Left cardiac atrium (tissue), 4 donors: ENCODE measurements at places on chromosomes 5 and 9. TPM values are rescaled to one million over a fixed set of nuclear protein-coding genes. Genes with fewer than 3 reads are reported as not detected.
A peak's percentile ranks its signal among the peaks of the same experiment; 100 is the strongest.

Gene GABRA6
- not detected for total RNA-seq

Gene TRIM7
- 9.0 TPM for total RNA-seq

Gene PCDHGA7
- total RNA-seq = 3.5 TPM

Gene ASPN
- total RNA-seq = 8.8 TPM

Gene PCSK5
- 9.3 TPM for total RNA-seq

Gene TTC23L
- not detected for total RNA-seq

Gene RARS1
- 53.0 TPM for total RNA-seq

GRCh38 chr5:116145416-116145815 lies 60.6 kb downstream of the COMMD10 start:
- no peak for DNase-seq

DNA sequence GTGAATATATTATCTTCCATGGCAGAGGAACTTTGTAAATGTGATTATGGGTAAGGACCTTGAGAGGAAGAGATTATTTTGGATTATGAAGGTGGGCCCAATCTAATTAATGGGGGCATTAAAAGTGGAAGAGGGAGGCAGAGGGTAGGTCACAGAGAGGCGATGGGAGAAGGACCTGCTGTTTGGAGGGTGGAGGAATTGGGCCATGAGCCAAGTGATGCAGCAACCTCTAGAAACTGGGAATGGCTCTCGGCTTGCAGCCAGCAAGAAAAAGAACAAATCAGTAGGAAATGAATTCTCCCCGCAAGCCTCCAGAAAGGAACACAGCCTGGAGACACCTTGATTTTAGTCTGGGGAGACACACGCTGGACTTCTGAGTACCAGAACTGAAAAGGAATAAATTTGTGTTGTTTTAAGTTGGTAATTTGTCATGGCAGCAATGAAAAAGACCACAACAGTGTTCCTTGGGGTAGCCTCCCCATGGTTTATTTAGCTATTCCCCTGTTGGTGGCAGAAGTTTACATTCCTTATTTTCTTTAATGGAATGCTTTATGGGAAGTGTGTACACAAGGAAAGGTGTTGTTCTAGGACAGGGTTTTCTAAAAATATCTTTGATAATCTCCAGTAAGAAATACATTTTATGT lies 103.6 kb downstream of the HSPA4 start:
- no peak for DNase-seq

DNA sequence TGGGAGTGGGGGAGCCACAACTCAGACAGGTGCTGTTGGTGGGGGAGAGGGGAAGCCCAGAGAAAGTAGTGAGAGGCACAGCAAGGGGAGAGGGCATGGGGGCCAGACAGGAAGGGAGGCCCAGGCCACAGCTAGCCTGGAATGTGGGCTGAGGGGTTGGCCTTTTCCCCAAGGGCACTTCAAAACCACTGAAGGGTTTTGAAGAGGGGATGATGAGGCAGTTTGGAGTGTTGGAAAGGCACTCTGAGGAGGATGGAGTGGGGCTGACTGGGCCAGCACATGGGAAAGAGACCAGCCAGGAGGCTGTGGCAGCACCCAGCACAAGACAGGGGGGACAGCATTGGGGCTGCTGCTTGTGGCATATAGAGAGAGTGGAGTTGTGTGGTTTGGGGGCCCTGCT lies 3.8 kb downstream of the PSD2 start:
- no peak for DNase-seq

DNA sequence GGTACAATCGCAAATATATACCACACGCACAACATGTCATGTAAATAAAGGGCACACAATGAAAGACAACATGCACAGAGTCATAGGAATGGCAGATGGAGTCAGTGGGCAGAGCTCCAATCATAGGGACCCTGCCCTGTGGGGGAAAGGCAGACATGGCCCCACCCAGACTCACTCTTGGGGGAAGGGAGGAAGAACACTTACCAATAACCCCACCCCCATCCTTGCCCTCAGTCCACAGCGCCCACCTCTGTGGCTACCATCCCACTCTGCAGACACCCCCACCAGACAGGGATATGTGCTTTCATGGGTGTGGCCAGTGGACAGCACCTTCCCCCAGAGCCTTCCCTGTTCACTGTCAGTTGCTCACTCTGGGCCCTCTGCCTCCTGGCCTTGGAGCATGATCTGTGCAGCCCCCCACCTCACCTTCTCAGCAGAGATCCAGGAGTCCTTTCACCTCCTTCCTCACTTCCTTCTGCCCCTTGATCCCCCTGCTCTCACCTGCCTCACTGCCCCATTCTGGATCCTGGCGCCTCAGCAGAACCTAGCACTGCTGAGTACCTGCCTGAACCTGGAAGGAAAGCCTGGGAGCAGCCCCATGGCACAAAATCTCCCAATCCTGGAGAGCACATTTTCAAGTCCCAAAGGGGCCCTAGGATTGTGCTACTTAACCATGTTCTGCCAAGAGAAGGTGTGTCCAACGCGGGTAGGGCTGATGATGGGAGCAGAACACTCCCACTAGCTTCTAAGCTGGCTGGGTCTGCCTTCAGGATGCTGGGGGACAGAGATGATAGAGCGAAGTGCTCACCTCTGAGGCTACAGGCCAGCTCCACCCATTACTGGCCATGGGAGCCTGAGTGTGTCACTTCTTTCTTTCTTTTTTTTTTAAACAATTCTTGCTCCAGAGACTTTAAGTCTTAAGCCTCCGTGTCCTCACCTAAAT lies 1.5 kb upstream of the PHF19 start:
- no peak for DNase-seq

- no peak for DNase-seq
Measured at GRCh38 chr5:67085616-67086015, 111.0 kb downstream of the CD180 start.

GRCh38 chr5:11076945-11077613 lies 316.0 kb upstream of the DAP start:
- DNase-seq = no peak

DNA sequence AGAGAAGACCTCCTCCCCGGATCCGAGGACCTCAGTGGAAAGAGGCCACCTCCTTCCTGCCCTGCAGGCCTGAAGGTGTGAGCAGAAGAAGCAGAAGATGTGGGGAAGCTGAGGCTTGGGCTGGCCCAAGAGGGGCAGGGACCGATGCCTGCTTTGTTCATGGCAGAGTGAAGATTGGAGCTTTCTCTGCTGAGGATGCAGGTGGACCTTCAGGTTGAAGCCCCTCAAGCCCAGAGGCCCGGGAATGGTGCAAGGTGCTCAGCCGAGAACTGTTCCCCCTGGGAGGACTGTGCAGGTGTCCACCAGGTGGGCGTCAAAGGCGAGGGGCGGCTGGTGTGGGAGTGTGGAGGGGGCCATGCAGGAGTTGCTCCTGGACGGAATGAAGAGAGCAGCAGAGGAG lies 277.9 kb upstream of the IRX2 start:
- DNase-seq = no peak

DNA sequence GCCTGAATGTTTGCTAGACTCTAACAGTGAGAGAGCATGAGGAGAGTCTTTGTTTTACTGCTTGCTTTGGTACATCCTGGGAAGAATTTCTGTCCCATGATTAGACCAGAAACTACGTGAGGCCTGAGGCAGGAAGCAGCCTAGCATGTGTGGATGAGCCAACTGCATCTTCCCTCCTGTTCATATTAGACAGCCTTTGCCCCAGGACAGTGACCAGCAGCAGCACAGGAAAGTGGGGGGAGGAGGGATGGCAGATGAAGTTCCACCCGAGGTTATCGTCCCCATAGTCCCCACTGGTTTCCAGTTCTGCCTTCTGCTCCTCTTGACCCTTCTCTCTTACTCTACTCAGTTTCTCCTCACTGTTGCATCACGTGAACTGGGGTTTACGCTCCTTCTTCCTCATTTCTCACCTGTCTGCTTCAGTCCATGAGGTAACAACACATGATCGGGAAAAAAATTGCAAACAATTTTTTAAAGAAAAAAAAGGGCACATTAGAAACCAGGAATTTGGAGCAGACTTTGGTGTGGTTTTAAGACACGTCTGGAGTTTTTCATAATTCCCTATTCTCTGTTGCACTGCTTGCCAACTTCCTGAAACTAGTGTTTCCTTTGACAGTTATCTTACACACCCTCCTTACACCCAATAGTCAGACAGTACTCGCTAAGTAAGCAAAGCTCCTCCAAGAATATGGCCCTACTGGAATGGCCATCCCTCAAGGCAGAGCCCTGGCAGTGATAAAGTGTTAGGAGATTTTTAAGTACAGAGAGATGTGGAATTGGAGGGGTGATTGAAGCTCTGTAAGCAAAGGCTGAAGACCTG lies 84.1 kb downstream of the SNX18 start:
- DNase-seq = no peak

DNA sequence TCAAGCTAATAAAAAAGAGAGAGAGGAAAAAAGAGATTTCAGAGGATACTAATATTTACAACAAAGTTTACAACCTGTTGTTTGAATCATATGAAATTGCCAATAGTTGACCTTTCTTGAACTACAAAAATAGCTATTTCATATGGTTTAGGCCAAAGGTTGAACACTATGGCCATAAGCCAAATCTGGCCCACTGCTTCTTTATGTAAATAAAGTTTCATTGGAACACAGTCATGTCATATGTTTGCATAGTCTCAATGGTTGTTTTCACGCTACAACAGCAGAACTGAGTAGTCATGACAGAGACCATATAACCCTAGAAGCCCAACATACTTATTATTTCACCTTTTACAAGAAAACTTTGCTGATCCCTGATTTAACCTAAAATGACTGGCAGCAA lies 20.9 kb downstream of the SEMA5A start:
- no peak for DNase-seq

- no peak for DNase-seq
Measured at GRCh38 chr9:16062542-16063240, 509.8 kb downstream of the CCDC171 start.

DNA sequence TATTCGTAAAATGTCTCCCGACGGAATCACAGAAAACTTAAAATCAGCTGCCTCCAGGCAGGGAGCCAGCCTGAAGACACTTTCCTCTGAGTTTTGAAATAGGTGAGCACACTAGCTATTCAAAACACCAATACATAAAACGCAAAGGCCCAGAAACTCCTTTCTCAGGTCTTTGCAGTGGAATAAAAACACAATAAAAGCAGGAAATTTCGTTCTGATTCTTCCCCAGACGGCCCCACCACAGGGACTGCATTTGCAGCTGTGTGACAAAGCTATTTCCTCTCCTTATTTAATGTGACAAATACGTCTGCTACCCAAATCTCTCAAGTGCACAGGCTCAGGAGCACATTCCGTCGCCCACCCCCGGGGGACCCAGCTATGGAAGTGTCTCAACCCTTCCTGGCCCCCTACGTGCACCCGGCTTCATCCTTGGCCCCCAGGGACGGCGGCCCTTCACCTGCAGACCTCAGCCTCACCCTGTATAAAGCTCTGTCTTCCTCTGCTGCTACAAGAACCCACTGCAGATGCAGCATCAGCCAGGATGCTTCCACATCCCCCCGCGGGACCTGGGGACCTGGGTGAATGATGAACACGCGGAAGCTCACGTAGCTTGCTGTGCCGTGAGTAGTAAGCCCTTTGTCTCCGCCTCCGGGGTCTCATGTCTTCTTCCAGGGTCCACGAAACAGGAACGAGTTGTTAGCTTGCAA lies 24.9 kb downstream of the AHRR start:
- DNase-seq = no peak

GRCh38 chr5:34574936-34575467 lies 81.1 kb upstream of the RAI14 start:
- no peak for DNase-seq

GRCh38 chr5:112762113-112762810 lies 24.6 kb downstream of the APC start:
- no peak for DNase-seq

GRCh38 chr5:180208435-180209081 lies 453 bp downstream of the RASGEF1C start:
- no peak for DNase-seq

DNA sequence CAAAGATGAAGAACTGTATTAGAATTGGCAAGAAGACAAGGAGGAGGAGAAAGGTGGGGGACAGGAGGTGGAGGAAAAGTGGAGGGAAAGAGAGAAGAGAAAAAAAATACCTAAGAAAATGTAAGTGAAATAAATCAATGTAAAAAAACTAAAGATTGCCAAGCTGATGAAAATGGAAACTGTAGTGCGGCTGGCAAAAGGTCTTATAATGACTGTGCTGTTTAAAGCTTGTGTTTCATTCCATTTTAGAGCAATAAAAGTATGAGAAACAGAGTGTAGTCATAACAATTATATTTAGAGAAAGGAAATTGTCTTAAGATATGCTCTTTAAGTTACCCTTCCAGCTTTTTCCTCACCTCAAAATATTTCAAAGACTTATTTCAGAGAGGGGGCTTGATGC lies 670.5 kb upstream of the SEMA6A start:
- DNase-seq = no peak

GRCh38 chr5:133930061-133930812 lies 38.2 kb downstream of the C5orf15 start:
- peak; percentile 54 for DNase-seq

DNA sequence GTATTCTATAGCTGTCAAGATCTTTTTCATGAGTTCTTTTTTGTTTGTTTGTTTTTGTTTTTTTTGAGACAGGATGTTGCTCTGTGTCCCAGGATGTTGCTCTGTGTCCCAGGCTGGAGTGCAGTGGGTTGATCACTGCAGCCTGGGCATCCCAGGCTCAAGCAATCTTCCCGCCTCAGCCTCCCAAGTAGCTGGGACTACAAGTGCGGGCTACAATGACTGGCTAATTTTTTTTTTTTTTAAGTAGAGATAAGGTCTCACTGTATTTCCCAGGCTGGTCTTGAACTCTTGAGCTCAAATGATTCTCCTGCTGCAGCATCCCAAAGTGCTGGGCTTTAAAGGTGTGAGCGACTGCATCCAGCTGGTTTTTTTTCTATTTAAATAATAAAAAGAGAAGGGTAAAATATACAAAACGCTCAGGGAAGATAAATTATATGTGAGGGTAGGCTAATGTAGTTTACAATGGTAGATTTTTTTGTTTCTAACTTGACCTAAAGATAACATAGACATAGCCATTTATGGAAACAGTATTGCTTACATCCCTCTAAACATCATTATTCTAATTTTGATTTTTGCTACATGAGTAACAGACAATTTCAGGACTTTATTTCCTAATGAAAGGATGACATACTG lies 21.9 kb downstream of the ERBIN start:
- no peak for DNase-seq

GRCh38 chr5:8598996-8599395 lies 730.0 kb downstream of the MTRR start:
- DNase-seq = no peak

DNA sequence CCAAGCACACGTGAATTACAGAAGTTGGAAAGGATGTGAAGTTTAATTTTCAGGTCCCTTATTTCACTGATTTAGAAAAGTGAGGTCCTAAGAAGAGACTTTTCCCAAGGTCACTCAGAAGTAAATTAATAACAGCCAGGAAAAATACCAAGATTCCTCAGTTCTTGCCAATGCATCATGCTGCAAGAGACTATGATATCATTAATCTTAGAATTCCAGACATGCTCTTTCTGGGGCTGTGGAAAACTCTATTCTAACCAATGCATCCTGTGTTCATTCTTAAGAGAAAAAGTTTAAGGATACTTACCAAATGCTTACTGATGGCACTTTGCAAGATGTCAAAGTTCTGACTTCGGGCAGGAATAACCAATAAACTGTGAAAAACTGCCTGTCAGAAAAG lies 42.8 kb downstream of the TEX10 start:
- no peak for DNase-seq
